Sciatic nerve (tissue), 2 donors: ENCODE measurements at places on chromosomes 5 and 9. TPM values are rescaled to one million over a fixed set of nuclear protein-coding genes. Genes with fewer than 3 reads are reported as not detected.

- DNase-seq: no peak
Measured at GRCh38 chr5:38048400-38048799, 208.6 kb upstream of the GDNF start.

DNA sequence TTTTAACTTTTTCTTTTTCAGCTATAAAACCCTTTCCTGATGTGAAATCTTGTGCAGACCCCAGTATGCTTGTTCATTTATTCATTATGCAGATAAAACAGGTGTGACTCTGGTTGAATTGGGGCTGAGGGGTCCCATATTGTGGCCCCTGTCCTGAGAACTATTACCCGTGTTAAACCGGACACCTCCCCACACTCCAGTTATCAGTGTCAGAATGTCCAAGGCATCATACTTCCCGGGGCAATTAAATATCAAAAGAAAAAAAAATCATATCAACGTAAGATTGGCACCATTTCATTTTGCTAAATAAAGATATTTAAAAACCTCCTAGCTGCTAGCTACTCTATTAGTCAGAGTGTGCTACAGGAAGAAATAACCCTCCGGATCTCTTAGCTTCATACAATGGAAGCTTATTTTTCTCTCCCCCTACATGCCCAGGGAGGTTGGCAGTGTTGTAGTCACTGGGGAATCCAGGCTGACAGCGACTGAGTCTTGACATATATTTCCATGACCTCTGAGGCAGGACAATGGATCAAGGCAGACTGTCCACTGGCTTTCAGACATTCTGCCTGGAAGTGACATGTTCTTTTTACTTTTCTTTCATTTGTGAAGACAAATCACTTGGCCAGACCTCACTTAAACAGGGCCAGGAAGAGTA, 170.0 kb downstream of the SEC61B start:
- no peak for DNase-seq

- no peak for DNase-seq
Measured at GRCh38 chr9:38408719-38409118, 15.5 kb downstream of the IGFBPL1 start.

GRCh38 chr9:92992549-92992948, 45.2 kb downstream of the FGD3 start:
- no peak for DNase-seq

GRCh38 chr5:124738681-124739633, 7.5 kb downstream of the ZNF608 start:
- no peak for DNase-seq

DNA sequence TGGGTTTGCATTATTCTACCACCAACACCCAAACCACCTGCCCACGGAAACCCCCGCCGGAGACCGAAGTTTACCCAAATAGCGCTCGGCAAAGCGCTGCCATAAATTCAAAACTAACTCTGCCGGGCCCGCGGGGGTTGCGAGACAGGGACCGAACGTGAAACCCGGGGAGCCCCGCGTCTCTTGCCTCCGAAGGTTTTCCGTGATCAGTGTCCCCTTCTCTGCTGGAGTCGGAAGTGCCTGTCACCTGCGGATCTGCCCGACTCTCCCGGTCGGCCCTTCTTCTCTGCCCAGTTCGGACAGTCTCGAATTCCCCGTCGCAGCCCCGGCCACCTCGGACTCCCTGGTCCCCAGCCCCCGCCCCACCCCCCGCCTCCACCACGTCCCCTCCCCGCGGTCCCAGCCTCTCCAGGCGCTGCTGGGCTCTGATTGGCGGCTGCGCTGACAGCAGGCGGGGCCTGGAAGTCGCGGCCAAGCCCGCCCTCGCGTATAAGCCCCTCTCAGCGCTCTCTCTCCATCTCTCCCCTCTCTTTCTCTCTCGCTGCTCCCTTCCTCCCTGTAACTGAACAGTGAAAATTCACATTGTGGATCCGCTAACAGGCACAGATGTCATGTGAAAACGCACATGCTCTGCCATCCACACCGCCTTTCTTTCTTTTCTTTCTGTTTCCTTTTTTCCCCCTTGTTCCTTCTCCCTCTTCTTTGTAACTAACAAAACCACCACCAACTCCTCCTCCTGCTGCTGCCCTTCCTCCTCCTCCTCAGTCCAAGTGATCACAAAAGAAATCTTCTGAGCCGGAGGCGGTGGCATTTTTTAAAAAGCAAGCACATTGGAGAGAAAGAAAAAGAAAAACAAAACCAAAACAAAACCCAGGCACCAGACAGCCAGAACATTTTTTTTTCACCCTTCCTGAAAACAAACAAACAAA, at the start of gene RORB:
Gene RORB (plus strand): TSS at position 517 of the 929 bp plus-strand sequence. CDS start 642 bp downstream, outside the sequence.
- DNase-seq: peak; percentile 73

GRCh38 chr9:87035879-87036278, 88.6 kb upstream of the GAS1 start:
- no peak for DNase-seq

Gene INVS
- total RNA-seq: 32.4 TPM

- DNase-seq: no peak
Measured at GRCh38 chr5:143826951-143827444, 15.0 kb downstream of the HMHB1 start.

GRCh38 chr5:87137283-87137682, 130.4 kb upstream of the RASA1 start:
- peak; percentile 62 for DNase-seq

DNA sequence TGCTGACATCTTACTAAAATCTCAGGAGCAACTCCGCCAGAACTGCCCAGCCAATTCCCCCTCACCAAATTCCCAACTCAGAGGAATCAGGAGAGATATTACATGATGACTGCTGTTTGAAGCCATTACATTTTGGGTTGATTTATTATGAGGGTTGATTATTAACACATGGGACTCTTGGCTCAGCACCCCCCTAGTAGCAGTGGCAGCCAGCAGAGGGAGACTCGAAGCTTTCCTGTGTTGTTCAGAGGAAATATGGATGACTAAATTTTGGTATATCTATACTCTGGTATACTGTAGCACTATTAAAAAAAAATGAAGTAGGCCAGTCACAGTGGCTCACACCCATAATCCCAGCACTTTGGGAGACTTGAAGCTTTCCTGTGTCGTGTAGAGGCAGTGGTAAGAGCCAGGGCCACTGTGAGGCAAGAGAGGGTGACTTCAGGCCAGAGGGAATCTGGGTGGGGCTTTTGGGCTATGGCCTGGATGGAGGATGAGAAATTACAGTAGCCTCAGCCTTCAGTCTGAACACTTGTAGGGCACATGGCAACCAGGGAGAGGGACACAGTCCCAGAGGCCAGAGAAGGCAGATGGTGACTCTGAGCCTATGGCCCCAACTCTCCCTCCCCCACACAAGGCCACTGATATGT, 111.4 kb downstream of the LHX2 start:
- DNase-seq: no peak

- DNase-seq: no peak
Measured at GRCh38 chr5:65978251-65978650, 51.9 kb downstream of the ERBIN start.

- no peak for DNase-seq
Measured at GRCh38 chr5:6788439-6788838, 75.2 kb downstream of the TENT4A start.

Gene TAL2
- not detected for total RNA-seq

GRCh38 chr5:141951332-141951781, 6.6 kb downstream of the PCDH12 start:
- no peak for DNase-seq

Gene F12
- total RNA-seq: 0.49 TPM

DNA sequence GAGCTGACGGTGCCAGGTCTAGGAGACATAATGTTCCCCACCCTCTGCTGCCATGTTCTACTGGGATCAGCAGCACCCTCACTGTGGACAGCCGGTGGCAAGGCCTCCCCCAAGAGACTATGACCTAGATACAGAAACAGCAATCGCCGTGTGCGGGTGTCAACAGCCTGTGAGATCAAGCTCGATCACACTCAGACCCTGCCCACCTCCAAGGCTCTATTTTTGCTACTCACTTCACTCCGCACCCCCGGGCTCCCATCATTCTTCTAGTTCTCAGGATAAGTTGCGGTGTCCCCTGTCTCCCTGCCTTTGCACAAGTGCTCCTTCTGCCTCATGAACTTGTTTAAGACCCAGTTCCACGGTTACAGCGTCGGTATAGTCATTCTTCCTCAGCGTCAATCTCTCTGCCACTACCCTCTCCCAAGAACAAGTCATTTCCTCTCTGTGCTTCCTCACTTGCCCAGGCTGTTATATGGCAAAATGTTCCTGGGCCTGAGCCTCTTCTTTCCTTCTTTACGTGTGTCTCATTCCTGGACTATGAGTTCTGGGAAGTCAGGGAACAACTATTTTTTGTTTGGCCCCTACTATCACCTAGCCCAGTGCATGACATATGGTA, 5.4 kb upstream of the DOCK8 start:
- DNase-seq: no peak

Gene UGT3A2
- not detected for total RNA-seq

DNA sequence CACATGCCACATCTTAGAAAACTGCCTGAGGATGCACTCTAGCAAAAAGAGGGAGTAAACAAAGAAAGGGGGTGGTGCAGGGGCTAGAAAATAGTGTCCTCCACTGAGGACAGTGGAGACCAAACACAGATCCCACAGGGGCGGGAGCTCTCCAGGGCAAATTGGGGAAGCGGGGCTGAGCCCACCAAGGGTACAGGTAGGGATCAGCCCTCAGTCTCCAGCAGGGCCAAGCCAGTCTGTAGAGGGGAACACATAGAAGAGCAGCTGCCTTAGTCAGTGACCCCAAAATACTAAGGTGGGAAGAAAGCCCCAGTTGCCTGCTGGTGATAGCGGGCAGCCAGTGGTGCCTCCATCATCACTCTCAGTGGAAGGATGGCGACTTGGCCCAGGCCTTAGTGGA, 134.0 kb downstream of the ATPSCKMT start:
- DNase-seq: no peak

DNA sequence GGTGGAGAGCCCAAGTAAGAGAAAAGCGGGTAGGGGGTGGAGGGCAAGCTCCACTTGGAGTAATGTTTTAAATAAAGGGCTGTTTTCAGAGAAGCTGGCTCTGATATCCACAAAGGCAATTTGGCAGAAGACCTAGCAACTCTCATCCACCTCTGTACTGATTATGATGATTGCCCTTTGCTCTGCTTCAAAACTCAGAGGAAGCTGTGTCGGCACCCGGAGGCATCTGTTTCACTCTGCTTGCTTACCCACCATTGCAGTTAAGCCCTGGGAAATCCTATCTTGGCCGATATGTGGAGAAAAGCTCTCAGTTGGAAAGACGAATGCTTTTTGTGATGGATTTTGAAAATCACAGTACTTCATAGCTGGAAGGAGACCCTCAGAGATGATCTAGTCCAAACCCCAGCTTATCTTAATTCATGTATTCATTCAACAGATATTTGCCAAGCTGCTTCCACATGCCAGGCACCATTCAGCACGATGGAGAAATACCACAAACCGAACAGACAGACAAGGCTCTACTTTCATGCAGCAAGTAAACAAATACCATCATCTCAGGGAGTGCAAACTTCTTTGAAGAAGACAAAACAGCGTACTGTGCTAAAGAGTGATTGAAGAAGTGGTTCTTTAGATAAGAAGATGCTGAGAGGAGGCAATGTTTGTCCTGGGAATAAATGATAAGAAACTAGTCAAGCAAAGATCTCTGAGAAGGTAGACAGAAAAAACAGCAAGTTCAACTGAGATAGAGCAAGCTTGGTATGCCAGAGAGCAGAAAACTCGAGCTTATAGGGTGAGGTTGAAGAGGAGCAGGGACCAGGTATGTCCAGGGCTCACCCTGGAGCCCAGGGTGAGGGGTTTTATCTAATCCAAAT, 140.4 kb upstream of the SPDL1 start:
- no peak for DNase-seq

DNA sequence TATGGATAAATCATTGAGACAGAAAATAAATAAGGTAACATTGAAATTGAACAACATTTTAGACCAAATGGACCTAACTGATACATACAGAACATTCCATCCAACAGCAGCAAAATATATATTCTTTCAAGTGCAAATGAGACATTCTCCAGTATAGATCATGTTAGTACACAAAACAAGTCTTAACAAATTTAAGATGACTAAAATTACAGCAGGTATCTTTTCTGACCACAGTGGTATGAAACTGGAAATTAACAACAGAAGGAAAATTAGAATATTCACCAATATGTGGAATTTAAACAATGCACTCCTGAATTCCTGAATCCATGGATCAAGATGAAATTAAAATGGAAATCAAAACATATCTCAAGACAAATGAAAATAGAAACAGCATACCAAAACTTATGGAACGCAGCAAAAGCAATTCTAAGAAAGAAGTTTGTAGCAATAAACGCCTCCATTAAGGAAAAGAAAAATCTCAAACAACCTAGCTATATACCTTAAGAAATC, 115.6 kb downstream of the ADAMTS12 start:
- DNase-seq: no peak

Gene PCDHGB6
- total RNA-seq: 12.4 TPM

DNA sequence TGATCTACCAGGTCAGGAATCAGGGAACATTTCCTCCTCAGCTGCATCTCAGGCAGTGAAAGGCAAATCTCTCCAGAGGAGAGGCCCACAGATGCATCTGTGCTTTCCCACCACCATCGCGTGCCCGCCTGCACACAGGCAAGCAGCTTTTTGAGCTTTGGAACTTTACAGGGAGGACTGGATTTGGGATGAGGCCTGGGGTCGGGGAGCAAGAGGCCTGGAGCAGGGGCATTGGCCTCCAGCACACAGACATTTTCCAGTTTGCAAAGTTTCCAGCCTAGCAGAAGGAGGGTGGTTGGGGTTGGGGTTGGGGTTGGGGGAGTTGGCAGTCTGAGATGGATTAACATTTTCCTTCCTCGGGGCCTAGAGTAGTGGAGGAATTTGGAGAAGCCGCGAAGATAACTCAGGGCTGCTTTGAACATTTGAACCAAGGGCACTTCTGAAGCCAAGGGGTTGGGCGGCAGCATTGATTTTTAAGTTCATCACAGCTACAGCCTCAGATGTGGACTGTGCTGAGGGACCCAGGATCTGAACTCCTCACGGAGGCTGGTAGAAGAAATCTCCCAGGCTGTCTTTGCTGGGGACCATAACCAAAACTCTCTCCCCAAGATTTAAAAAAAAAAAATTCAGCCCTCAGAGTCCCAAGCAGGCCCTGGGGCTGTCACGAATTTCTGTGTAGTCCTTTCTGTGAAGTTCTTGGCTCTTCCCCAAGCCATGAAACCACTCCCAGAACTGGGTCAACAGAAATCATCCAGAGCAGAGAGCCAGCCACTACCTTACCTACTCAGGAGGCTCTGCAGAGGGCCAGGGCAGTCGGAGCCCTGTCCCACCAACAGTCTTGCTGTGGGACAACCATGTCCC, 25.6 kb downstream of the C5orf15 start:
- peak; percentile 28 for DNase-seq

- DNase-seq: no peak
Measured at GRCh38 chr5:149939546-149939945, 5.0 kb downstream of the PDE6A start.

DNA sequence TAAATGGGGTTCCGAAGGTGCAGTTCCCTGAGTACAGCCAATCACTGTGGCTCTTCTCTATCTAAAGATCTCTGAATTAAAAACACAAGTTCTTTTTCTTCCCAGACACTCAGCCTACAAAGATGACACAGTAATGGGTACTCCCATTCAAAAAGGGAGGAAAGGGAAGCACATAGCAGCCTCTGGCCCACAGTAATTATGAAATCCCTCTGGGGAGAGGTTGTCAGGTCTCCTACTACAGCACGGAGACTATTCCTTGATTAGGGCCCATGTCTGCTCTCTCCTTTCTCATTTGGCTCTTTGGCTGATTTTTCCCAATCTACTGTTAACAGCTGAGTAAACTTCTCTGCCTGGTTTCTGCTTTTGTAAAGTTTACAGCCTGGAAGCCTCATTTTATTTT, 62.0 kb upstream of the RANBP3L start:
- no peak for DNase-seq
